G401 (cell line): ENCODE measurements at places on chromosomes 7 and 10. TPM values are rescaled to one million over a fixed set of nuclear protein-coding genes. Genes with fewer than 3 reads are reported as not detected.

The FKBP6 gene
- not detected in 2 replicates for total RNA-seq

The PVRIG gene
- total RNA-seq, result not detected in 2 replicates

The LOXL4 gene
- not detected in 2 replicates for total RNA-seq

The CCSER2 gene
- 11.6 and 19.4 TPM in 2 replicates for total RNA-seq

The MUC3A gene
- 0.37 TPM in 1 of 2 replicates, not detected in the other for total RNA-seq

The FAM24B gene
- total RNA-seq, result 2.6 and 4.3 TPM in 2 replicates

The ZNF804B gene
- not detected in 2 replicates for total RNA-seq

The SCIN gene
- total RNA-seq, result not detected in 2 replicates

The CALHM2 gene
- 0.68 and 2.0 TPM in 2 replicates for total RNA-seq

The CAV2 gene
- total RNA-seq, result not detected in 2 replicates

The MOGAT3 gene
- total RNA-seq, result not detected in 2 replicates

The MACC1 gene
- not detected in 2 replicates for total RNA-seq

The REEP3 gene
- 18.6 and 21.7 TPM in 2 replicates for total RNA-seq

The ADAM12 gene
- not detected in 2 replicates for total RNA-seq

The ACTR3C gene
- 0.68 and 0.98 TPM in 2 replicates for total RNA-seq

The PARG gene
- total RNA-seq, result 22.9 and 29.6 TPM in 2 replicates

The ZP3 gene
- 1.3 and 3.0 TPM in 2 replicates for total RNA-seq

The GLCCI1 gene
- total RNA-seq, result 31.1 and 35.3 TPM in 2 replicates

The OTUD1 gene
- 1.5 and 3.0 TPM in 2 replicates for total RNA-seq

The OR2A5 gene
- not detected in 2 replicates for total RNA-seq

The FHIP2A gene
- total RNA-seq, result 1.4 and 5.0 TPM in 2 replicates

The MMP21 gene
- not detected in 2 replicates for total RNA-seq

The SPDYE1 gene
- total RNA-seq, result not detected in 2 replicates

The C7orf33 gene
- not detected in 2 replicates for total RNA-seq

The LRRC18 gene
- not detected in 2 replicates for total RNA-seq

The PLPP4 gene
- total RNA-seq, result not detected in 2 replicates

The ATOH7 gene
- total RNA-seq, result 0.37 and 0.92 TPM in 2 replicates

The ADAP1 gene
- 11.7 and 21.3 TPM in 2 replicates for total RNA-seq

The EBLN1 gene
- total RNA-seq, result 1.3 TPM in 1 of 2 replicates, not detected in the other

The PCDH15 gene
- not detected in 2 replicates for total RNA-seq

The TUBB8 gene
- total RNA-seq, result 1.1 and 1.4 TPM in 2 replicates

The VSIR gene
- 1.2 and 1.5 TPM in 2 replicates for total RNA-seq

The ITGA8 gene
- total RNA-seq, result 0.12 and 0.64 TPM in 2 replicates

The AASS gene
- total RNA-seq, result 0.18 and 3.0 TPM in 2 replicates

The MRLN gene
- total RNA-seq, result not detected in 2 replicates

The SMARCD3 gene
- 65.7 and 68.2 TPM in 2 replicates for total RNA-seq

The KLF14 gene
- not detected in 2 replicates for total RNA-seq

The FZD8 gene
- 0.14 and 0.18 TPM in 2 replicates for total RNA-seq

The HOXA1 gene
- 11.8 and 15.5 TPM in 2 replicates for total RNA-seq

The LIPN gene
- total RNA-seq, result not detected in 2 replicates

The HECW1 gene
- total RNA-seq, result not detected in 2 replicates

The OR2A1 gene
- total RNA-seq, result not detected in 2 replicates

The TMEM184A gene
- 0.49 and 1.8 TPM in 2 replicates for total RNA-seq
